ENCODE measurements at places on chromosomes 6 and 20.
A peak's percentile ranks its signal among the peaks of the same experiment; 100 is the strongest.

- peak; percentile 34 for DNase-seq
These were observed 40.5 kb downstream of the BEND6 start for GRCh38 chr6:56995347-56995902.

GRCh38 chr6:21873562-21873961 lies 280.0 kb downstream of the SOX4 start:
- peak; percentile 52 for DNase-seq

- no peak for DNase-seq
These were observed 11.0 kb upstream of the BLOC1S5 start for GRCh38 chr6:8075185-8075584.

GRCh38 chr20:48794360-48794759 lies 33.4 kb downstream of the PREX1 start:
- no peak for DNase-seq

GRCh38 chr6:68760941-68761676 lies 126.0 kb downstream of the ADGRB3 start:
- DNase-seq = no peak

- DNase-seq = peak; percentile 98
These were observed 929 bp downstream of the CDH22 start for GRCh38 chr20:46307139-46307998.
